ENCODE measurements at places on chromosomes 2 and 18.

GRCh38 chr2:100110614-100111000 lies 31.8 kb downstream of the AFF3 start:
- no peak for DNase-seq

- DNase-seq, result no peak
These were observed 57.5 kb downstream of the PAX3 start for GRCh38 chr2:222241128-222241870.

DNA sequence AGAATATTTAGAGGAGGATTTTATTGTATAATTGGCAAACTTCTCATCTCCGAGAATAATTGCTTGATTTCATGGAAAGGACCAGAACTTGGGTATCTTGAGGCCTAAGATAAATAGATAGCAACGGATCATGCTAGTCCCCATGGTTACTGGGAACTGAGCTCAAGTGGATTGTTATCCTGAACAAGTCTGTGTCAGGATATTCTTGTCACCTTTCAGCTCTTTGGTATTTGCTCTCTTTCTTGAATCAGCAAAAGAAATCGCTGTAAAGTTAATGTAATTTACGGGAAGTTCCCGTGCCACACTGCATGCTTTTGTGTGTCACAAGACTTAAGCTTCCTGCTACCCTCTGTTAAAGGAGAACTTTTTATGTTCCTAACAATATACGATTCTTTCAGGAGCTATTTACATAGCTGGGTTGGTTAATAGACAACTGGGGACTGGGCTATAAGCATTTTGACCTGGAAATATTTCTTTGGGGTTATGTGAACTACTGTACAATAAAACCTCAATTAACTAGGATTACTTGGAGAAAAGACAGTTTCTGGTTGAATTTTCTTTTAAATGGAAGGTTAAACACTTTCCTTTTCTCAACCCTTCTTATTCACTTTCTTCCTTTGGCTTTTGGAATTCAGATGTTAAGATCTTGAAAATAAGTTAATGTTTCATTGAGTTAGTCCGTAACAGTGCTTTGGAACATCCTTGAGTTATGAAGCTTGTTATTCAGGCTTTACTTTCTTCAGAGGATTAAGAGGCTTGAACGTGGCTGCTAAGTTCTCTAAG lies 151.2 kb downstream of the FMNL2 start:
- DNase-seq, result no peak

DNA sequence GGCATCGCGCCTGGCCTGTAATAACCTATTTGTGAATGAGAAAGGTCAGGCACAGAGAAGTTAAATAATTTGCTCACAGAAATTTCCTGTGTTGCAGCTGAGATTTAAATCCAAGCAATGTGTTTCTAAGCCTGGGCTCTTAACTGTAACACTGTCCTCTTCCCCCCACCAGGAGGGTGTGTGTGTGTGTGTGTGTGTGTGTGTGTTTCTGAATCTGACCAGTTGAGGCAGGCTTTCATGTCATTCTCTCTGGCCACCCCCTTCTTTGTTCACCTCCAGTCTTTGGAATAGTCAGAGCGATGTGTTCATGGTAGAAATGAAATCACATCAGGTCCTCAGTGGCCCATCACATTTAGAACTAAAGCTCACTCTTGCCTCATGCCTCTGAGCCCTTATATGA lies 81.2 kb downstream of the NEDD4L start:
- DNase-seq, result no peak

DNA sequence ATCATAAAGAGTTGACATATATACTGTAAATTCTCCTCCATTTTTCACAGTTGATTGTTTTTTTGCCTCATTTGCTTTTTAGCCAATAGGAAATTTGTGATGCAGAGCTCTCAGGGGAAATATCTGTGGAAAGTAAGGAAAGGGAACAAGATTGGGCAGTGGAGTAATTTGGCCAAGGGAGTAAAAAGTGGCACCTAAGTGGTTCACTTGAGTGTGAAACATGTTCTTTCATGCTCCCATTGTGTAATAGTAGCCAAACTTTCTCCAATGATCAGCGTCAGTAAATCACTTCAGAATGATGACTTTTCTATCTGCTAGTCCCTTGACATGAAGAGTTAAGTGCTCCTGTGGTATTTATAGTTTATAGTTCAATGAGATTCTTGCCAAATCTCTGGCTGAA lies 141.9 kb upstream of the KCNJ3 start:
- DNase-seq, result no peak

Measured in activated T-helper 1 cell treated with anti-CD3 and anti-CD28 coated beads, Interleukin-12 subunit alpha, Interleukin-12 subunit beta, Interleukin-2, Interleukin-4 antibody, amounts not matched to agents 30 ng/mL and 10 ng/mL and 1 ng/mL, durations not matched to agents 14 hours and 24 hours and 36 hours (primary cell).